Right ventricle myocardium inferior (tissue), 1 donor: ENCODE measurements at places on chromosomes 6 and 20. TPM values are rescaled to one million over a fixed set of nuclear protein-coding genes. Genes with fewer than 3 reads are reported as not detected.
A peak's percentile ranks its signal among the peaks of the same experiment; 100 is the strongest.

DNA sequence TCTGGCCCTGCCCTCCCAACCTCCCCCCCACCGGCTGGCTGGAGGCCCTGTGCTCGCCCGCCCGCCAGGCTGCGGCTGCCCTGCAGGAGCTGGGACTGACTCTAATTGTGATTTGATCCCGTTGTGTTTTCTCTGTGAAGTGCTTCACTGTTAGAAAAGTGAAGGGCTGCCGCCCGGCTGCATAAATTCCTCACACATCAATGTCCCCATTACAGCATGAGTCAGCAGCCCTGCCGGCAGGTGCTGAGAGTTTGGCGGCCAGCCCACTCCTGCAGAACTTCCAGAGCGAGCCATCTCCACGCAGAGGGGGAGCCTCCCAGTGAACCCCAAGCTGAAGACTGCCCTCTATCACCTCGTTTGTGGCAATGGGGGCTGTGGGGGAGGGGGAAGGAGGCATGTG, 137.9 kb downstream of the DLL1 start:
- peak; percentile 58 for DNase-seq

GRCh38 chr6:144745439-144745838, 460.3 kb downstream of the UTRN start:
- DNase-seq: no peak

DNA sequence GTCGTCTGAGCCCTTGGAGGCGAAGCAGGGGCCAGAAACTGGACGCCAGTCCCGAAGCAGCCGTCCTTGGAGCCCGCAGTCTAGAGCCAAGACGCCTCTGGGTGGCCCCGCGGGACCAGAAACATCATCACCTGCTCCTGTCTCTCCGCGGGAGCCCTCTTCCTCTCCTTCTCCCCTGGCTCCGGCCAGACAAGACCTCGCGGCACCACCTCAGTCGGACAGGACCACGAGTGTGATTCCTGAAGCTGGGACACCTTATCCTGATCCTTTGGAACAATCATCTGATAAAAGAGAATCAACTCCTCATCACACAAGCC, 416 bp downstream of the RSPH4A start:
- peak; percentile 59 for DNase-seq

Gene C6orf141
- total RNA-seq: not detected
